ENCODE measurements at places on chromosomes 12 and 14.

DNA sequence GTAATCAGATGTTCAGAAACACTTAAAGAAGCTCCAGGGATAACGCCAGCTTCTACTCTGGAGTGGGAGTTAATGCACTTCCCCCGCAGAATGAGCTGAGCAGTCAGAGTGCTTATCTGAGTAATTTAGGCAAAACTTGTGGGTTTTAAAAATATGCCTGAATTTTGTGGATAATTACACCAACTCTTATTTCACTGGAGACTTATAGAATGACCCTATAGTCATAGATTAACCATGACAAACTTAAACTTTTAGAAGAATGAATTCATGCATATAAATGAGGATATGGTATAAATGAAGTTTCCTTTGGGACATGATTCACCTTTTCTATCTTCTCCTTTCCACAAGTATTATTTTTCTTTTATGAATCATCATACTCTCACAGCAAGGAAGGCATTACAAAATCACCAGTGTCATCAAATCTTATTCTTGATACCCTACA is 241.1 kb upstream of the FBXO33 start:
- DNase-seq = no peak

DNA sequence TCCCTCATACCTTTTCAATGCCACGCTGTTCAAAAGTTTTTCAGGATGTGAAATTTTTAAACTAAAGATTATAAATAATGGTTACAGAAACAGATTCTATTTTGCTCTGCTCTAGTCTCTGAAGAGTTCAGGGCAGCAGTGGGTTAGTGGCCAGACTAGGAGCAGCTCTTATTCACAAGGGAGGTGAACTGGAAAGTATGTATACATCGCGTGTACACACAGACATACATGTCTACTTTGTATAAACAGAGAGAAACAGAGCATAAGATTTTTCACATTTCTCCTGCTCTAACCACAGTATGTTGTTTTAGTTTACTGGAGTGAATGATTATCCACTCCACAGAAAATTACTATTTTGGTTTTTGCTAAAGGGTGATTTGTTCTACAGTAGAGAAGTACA is 74.4 kb upstream of the CRY1 start:
- DNase-seq = no peak

DNA sequence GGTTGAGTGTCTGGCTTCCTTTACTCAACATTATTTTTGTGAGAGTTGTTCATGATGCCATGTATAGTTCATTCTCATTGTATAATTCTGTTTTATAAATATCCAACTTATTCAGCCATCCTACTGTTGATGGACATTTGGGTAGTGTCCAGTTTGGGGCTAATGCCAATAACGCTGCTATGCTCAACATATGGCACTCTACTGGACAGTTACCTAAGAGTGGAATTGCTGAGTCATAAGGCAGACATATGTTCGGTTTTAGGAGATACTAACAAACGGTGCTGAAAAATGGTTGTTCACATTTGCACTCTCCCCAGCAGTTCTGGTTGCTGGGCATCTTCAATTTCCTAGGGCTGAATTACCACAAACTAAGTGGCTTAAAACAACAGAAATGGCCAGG is 28.7 kb upstream of the P2RX4 start:
- DNase-seq = no peak

DNA sequence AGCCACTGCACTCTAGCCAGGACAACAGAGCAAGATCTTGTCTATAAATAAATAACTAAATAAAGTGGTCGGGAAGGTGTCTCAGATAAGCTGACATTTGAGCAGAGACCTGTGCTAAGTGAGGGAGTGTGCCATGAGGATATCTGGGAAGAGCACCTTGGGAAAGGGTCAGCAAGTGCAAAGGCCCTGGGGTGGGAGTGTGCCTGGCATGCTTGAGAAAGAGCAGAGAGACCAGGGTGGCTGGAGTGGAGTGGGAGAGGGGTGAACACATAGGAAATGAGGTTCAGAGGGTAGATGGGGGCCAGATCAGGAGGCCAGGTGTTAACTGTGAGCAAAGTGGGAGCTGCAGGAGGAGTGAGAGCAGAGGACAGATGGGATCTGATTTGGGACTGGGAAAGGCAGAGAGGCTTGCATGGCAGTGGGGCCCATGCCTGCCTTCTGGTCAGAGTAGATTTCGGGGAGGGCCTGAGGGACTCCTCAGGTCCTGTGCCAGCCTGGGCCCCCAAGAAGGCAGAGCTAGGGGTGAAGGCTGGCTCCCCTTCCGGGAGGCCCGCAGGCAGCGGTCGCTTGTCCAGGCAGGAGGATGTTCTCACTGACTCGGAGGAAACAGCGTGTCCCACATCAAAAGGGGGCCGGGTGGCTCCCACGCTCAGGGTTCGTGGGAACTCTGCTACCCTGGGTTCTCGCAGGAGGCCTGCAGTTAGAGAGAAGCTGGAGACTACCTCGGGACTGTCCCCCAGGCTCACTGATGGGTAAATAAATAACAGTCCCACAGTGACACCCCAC is 32.6 kb downstream of the DTX1 start:
- no peak for DNase-seq

DNA sequence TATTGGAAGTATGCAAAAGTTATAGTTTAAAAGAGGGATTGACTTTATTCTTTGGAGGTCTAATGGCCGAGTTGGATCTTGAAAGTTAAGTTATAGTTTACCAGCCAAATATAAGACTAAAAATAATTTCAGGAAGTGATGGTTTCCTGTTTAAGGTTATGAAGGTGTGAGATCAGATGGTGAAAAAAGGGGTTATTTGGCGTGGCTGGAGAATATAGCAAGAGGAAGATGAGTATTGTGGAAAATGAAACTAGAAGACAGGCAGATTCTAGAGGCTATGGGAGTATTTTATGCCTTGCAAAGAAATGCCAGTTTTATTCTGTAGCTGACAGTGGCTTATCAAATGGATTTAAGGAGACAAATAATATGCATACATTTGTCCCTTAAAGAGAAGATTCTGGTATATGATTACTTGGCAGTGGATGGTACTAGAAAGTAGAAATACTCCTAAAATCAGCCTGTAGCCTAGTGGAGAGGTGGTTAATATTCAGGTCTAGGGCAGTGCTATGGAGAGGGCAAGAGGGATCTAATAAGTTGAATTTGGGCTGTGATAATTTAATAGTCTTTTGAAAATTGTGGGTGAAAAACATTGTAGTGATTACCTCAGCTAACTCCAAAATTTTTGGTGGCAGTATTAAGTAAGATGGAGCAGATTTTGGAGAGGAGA is 1091.8 kb upstream of the ATXN7L3B start:
- no peak for DNase-seq

DNA sequence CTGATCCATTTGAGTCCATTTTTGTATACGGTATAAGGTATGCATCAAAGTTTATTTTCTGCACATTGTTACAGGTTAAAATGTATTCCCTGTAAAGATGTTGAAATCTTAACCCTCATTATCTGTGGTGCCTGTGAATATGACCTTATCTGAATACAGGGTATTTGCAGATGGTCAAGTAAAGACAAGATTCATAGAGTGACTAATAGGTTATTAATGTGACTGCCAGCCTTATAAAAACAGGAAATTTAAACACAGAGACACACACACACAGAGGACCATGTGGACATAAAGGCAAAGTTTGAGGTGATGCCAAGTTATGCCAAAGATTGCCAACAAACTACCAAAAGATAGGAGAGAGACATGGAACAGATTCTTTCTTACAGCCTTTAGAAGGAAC is 347.2 kb upstream of the DCN start:
- no peak for DNase-seq

DNA sequence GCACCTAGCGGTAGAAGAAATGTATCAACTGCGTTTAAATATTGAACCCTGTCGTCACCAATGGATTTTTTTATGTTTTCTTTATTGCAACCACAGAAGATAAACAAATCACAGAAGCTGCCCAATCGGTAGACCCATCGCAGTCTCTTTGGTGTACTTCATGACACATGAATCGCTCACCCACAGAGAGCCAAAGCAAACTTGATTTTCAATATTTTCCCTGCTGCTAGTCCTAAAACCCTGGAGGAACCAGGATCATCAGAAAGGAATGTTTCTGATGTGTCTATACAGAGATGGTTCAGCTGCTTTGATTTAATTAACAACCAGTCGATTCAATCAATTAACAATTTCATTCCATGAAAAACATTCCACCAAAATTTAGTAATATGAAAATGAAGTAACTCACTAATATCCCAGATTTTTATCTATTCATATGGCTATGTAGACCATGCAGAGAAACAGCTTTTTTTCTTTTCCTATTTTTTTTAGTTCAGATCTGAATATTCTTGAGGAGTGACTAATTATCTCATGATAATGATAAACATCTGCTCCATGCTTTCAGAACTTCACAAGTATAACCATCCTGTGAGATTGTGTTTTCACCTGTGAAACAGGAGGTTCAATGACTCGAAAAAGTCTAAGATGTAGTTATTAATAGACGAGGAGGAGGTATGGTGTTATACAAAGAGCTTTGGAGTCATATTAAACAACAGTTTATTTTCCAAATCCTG is 46.1 kb downstream of the DIO2 start:
- DNase-seq = no peak

- DNase-seq = no peak
Observed at GRCh38 chr12:98698603-98699463, 53.7 kb downstream of the APAF1 start.

GRCh38 chr12:6941267-6941666 is 2.3 kb upstream of the RNU7-1 start:
- DNase-seq = no peak

- DNase-seq = no peak
Observed at GRCh38 chr12:47147739-47148138, 68.0 kb upstream of the AMIGO2 start.

DNA sequence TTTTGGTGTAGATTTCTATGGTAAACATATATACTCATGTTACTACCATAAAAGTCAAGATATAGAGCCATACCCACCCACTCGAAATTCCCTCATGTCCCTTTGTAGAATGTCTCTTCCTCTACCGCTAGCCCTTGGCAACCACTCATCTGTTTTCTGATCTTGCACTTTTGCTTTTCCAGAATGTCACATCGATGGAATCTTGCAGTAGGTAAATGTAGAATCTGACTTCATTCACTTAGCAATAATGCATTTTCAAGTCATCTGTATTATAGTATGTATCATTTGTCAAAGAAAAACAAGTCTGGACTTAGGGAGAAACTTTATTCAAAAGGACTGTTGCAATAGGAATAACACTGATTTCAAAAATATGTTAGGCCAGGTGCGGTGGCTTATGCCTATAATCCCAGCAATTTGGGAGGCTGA is 19.3 kb upstream of the CLEC2D start:
- DNase-seq = no peak

DNA sequence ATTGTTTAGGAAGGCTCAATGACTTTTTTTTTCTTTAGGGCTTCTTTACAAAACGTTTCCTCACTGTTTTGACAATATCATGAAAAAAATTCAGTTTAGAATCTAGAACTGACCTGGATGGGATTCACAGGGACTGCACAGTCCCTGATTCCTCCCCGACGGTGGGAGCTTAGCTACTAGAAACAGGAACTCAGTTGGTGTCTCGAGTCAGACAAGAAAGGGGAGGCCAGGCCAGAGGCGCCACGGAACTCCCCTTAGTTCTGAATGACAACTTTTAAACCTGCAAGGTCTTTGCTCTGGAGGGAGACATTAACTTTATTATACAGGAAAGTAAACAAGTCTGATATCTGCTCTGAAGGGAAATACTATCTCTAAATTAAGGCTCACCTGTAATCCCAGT is 45.4 kb upstream of the SRP54 start:
- DNase-seq = no peak

GRCh38 chr12:50120953-50121352 is 8.9 kb downstream of the COX14 start:
- no peak for DNase-seq

GRCh38 chr12:13952096-13952495 is 29.3 kb downstream of the GRIN2B start:
- DNase-seq = no peak

DNA sequence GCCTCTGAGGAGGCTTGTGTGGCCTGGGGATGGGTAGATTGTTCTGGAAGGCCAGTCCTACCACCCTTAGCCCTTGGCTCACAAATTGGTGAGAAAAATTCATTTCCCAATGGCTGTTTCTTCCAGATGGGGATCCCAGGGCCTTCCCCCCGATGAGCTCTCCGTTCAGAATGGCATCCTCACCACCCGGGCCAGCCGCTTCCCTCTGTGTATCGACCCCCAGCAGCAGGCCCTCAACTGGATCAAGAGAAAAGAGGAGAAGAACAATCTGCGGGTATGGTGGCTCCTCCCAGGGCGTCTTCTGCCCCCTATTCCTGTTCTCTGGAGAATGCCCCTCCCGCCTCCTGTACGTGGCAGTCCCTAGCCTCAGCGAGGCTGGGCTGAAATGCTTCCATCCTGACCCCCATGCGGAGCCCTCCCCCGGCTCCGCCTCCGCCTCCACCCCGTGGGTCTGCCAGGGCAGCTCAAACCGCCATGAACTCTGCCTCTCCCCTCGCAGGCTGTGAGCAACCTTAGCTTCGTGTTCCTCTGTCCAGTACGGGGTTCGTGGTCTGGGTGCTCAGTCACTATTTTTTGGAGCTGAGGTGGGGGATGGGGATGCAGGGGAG is 57.8 kb downstream of the CCDC92 start:
- DNase-seq = no peak

GRCh38 chr12:131188131-131189050 is 234.7 kb downstream of the ADGRD1 start:
- DNase-seq = no peak

- no peak for DNase-seq
Observed at GRCh38 chr12:87302126-87302745, 727.0 kb downstream of the C12orf50 start.

DNA sequence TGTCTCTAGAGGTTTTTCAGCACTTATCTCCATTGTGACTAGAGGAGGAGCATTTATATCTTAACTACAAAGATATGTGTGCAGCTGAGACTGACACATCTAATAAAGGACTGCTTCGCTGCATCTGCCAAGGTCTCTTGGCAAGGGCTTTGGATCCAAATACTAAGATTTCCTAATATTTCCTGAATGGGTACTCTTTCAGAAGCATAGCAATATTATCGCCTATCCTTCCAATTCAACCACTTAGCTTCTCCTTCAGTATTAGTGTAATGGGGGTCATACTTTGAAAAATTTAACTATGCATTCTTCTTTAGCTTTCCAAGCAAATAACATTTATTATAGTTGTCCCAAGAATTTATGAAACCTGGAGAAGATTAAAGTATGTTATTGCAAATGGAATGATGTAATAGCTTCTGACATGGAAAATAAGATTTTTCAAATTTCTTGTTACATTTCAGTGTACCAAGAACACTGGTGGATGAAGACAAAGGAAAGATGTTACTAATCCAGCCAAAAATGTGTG is 243.0 kb upstream of the PDE3A start:
- no peak for DNase-seq

DNA sequence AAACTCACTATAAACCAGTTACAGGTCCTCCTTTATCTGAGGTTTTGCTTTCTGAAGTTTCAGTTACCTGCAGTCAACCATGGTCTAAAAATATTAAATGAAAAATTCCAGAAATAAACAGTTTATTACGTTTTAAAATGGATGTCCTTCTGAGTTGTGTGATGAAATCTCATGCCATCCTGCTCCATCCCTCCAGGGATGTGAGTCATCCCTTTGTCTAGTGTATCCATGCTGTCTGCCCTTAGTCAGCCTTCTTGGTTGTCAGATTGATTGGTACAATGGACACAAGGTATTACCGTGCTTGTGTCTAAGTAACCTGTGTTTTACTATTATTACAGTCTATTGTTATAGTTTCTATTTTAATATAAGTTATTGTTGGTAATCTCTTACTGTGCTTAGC is 328.3 kb downstream of the APAF1 start:
- no peak for DNase-seq

- no peak for DNase-seq
Observed at GRCh38 chr12:100493396-100494012, 19.8 kb downstream of the NR1H4 start.

- no peak for DNase-seq
Observed at GRCh38 chr12:26701604-26702215, 131.3 kb downstream of the ITPR2 start.

- no peak for DNase-seq
Observed at GRCh38 chr12:48419116-48419935, 53.0 kb upstream of the ANP32D start.
